ENCODE measurements at places on chromosomes 3 and 15.
A peak's percentile ranks its signal among the peaks of the same experiment; 100 is the strongest.

DNA sequence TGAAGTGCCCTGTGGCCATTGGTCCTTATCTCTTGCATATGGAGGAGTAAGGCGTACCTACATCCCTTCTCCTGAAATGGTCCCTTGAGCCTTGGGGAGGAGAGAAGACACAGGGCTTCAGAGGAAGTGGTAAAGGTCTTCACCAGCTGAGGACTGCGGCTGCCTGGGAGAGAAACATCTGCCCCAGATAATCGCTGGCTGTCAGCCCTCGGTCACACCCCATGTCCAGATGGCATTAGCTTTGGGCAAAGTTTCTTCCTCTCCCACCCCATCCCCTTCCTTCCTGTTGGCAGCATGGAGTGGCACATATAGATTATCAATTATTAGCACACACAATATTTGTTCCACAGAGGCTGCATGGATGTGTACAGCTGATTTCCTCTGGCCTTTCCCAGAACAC lies 61.6 kb downstream of the LRTM1 start:
- no peak for DNase-seq

DNA sequence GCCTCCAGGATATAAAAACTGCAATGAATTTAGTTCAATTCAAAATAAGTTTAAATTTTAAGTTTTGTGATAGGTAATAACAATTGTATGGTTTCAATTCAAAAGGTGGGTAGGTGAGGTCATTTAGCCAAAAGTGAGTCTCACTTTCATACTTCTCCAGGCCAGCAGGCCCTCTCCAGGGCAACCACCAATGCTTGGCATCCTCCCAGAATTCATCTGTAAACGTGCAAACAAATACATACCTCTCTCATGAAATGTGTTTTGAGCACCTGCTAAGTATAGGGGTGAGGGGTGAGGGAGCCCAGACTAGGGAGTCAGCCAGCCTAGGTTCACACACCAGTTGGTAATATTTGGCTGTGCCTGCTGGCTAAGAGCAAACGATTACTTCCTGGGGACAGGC lies 22.0 kb upstream of the RBSN start:
- no peak for DNase-seq

DNA sequence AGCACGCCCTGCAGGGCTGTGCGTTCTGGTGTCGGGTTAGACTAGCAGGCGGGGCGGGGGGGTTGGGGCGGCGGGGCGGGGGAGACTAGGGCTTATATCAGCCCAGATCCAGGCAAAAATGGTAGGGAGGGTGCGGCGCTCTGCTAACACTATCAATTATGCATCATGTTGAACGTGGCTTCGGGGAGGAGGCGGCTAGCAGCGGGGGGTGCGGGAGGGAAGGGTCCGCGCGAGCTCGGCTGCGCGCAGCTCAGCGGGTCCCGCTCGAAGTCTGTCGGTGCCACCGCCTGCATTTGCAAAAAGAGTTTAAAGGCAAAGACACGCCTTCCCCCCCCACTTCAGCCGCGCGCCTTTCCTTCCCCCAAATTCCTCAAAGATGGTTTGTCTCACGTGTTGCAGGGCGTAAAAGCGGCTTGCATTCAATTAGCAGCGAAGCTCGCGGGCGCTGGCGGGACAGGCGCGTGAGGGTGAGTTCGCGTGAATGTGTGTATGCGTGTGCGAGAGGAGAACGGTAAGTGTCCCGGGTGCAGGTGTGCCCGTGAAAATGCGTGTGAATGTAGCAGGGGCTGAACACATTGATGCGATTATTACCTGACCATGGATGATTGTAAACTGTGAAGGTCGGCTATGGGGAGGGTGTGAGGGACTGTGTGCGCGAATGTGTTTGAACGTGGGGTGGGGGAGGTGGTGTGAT lies at the start of gene ISLR2:
TSS of gene ISLR2 (plus strand) at position 432 of the 694 bp plus-strand sequence. CDS start 2,169 bp downstream, outside the sequence.
- DNase-seq, result no peak

- DNase-seq, result peak; percentile 8
These were observed 20.3 kb downstream of the KY start for GRCh38 chr3:134630506-134630905.

- no peak for DNase-seq
These were observed 87.0 kb downstream of the CFAP20DC start for GRCh38 chr3:58962816-58963215.

DNA sequence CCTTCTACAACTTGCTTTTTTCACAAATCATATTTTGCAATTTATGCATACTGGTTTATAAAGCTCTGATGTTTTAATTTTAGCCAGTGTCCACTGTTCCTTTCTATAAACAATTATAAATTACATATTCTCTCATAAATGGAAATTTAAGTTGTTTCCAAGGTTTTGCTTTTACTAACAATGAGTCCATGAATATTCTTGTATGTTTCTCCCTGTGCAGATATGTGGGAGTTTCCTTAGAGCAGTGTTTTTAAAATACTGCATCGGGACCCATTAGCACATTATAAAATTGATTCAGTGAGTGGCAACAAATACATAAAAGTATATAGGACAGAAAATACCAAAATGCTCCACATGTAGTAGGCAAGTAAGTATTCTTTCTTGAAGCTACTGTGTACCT lies 235.6 kb downstream of the PCCB start:
- DNase-seq, result no peak

- DNase-seq, result no peak
These were observed 109.7 kb upstream of the GADL1 start for GRCh38 chr3:31004025-31004678.

GRCh38 chr15:42048080-42048820 lies 27.4 kb upstream of the PLA2G4E start:
- DNase-seq, result no peak

DNA sequence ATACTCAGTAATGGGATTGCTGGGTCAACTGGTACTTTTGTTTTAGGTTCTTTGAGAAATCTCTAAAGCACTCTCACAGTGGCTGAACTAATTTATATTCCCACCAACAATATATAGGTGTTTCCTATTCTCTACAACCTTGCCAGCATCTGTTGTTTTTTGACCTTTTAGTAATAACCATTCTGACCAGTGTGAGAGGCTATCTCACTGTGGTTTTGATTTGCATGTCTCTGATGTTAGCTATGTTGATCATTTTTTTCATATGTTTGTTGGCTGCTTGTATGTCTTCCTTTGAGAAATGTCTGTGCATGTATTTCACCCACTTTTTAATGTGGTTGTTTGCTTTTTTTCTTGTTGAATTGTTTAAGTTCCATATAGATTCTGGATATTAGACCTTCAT lies 98.2 kb upstream of the DCBLD2 start:
- no peak for DNase-seq

DNA sequence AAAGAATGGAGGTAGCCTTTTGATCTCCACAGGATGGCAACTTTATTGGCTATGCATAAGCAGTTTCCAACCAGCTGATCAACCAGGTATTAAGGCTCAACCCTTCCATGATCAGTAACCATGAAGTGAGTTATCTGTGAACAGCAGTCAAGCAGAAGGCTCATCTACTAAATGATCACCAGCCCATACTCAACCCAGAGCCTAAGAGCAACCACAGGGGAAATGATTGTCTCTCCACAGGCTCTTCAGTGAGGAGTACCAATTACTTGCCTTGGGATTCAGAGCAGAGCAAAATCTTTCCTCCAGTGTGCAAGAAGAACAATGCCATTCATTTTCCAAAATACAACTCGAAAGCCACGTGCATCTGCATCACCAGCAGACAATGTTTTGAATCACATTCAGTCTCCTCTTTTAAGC lies 754.8 kb downstream of the ROBO1 start:
- no peak for DNase-seq

- peak; percentile 58 for DNase-seq
These were observed 2.2 kb upstream of the IL17RC start for GRCh38 chr3:9914559-9915253.

DNA sequence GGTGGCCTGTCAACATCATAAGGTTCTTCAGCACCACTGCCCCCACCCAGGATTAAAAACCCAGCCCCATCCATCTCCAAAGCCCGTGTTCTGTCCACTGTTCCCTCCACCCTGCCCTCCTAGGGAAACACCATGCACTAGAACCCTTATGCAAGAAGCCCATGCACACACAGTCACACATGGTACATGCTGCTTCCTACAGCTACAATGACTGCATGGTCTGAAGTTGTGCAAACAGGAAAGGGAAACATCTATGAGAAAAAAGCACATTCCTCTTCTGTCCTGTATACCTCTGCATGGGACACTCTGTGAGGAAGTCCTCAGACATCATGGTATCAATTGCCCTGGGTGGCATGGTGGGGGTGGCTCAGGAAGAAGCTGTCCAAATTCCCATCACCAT lies 108.6 kb upstream of the MRPS22 start:
- no peak for DNase-seq

DNA sequence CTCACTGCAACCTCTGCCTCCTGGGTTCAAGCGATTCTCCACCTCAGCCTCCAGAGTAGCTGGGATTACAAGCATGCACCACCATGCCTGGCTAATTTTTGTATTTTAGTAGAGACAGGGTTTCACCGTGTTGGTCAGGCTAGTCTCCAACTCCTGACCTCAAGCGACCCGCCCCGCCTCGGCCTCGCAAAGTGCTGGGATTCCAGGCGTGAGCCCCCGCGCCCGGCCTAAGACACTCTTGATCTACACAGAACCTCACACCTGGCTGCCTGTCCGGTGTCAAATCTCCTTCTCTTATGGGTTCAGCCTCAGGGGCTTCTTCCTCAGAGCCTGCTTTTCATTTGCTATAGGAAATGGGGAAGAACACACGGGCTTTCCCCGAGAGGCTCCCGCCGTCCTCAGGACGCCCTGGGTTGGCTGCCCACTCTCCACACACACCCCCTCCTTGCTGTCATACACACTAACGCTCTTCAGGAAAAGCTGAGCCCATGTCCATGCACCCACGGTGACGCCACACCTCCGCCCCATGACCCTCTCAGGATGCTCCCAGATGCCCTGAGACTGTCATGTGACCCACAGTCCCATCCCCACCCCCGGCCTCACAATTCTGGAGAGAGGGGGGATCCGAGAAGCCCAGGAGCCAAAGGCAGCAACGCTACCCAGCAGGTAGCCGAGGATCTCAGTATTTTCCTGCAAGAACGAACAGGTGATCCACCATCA lies 10.4 kb downstream of the TMEM44 start:
- DNase-seq, result no peak

DNA sequence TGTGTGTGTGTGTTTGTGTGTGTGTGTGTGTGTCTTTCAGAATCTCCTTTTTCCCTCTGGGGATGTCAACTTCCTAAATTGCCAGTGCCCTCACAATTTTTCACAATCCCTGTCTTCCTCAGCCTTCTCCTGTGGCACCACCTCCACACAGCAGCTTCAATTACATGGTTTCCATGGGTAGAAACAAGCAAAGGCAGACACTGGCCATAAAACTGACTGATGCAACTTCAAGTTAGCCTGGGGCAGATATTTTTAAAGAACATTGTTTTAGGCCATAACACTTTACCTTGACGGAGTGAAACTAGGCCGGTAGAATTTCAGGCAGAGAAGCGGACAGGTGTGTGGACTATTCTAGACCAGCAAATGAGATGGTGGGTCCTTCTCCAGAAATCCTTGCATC lies 405.8 kb upstream of the SUCLG2 start:
- no peak for DNase-seq

- DNase-seq, result no peak
These were observed 607.5 kb upstream of the AGTR1 start for GRCh38 chr3:148090156-148090555.

GRCh38 chr15:42131826-42132806 lies 24.3 kb downstream of the PLA2G4F start:
- DNase-seq, result no peak

DNA sequence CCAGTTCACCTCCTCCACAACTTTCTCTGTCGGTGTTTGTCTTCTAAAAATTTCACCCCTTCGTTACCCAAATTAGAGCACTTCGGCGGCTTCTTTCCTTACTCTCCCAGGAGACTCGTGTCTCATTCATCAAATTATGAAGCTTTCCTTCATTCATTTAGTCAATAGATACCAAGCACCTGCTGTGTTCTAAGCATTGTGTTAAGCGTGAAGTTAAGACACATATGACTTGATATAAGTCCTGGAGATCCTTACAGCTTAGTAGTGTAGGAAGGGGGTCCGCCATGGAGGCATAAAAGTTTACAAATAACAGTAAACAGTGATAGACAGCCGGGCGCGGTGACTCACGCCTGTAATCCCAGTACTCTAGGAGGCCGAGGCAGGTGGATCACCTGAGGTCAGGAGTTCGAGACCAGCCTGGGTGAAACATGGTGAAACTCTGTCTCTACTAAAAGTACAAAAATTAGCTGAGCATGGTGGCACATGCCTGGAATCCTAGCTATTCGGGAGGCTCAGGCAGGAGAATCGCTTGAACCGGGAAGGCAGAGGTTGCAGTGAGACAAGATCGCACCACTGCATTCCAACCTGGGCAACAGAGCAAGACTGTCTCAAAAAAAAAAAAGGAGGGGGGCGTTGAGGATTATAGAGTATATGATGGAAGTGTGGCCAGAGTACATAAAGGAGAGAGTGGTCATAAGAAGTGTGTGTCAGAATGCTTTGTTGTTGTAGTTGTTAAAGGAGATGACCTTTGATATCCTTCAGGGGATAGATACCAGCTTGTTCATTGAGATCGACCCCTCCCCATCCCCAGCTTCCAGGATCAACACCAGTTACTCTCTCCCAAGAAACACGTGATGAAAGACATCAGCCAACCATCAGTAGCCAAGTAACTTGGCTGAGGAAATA lies 744 bp upstream of the CCDC32 start:
- DNase-seq, result no peak

DNA sequence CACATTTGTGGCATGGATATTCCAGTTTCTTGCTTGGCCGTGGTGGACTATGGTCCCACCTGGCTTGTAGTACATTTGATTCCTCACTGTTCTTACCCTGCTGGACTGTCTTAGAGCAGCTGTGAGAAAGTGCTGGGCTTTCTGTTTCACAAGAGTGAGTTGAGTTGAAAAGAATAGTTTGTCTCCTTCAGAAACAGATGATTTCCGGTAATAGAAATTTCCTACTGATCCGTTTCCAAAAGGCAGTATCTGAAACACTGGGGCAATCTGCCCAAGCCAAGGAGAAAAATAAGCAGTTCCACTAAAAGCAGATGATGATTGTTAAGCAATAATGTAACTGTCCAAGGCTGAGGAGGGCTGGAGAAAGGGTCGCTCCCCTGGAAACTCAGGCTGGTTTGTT lies 96.0 kb downstream of the SUCLG2 start:
- DNase-seq, result no peak
